ENCODE measurements at places on chromosomes 4 and X.

DNA sequence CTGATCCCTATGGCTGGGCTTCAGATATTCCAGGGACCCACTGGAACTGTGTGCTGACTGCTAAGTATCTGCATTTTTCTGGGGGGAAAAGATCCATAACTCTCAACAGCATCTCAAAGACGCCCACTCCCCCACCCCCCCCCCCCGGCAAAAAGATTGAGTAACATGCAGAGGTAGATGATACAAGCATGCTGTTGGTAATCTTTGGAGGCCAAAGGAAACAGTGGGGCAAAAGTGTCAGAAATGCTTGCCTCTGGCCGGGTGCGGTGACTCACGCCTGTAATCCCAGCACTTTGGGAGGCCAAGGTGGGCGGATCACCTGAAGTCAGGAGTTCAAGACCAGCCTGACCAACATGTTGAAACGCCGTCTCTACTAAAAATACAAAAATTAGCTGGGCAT is 12.2 kb downstream of the XPNPEP2 start:
- DNase-seq = no peak

- DNase-seq = no peak
These were observed 477 bp upstream of the HAND2 start for GRCh38 chr4:173530326-173531085.

GRCh38 chrX:23633834-23634580 is 33.3 kb upstream of the PRDX4 start:
- DNase-seq = no peak

GRCh38 chr4:71275570-71275969 is 63.2 kb upstream of the SLC4A4 start:
- no peak for DNase-seq

- no peak for DNase-seq
These were observed 318.6 kb downstream of the ANK2 start for GRCh38 chr4:113368056-113368455.

- no peak for DNase-seq
These were observed 75.1 kb downstream of the CEP44 start for GRCh38 chr4:174358829-174359228.

DNA sequence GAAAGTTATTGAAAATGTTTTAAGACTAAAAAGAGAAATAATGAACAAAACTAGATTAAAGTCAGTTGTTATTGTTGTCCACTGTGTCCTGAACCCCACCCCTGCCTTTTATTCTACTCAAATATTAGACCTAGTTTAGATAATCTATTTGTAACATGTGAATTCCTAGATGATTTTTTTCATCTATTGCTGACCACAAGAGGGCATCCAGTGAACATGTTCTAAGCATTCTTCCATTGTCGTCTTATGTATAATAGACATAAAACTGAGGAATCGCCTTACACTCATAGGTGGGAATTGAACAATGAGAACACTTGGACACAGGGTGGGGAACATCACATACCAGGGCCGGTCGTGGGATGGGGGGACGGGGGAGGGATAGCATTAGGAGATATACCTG is 36.4 kb upstream of the HPRT1 start:
- DNase-seq = no peak

GRCh38 chr4:2432991-2433530 is 14.3 kb downstream of the CFAP99 start:
- no peak for DNase-seq

DNA sequence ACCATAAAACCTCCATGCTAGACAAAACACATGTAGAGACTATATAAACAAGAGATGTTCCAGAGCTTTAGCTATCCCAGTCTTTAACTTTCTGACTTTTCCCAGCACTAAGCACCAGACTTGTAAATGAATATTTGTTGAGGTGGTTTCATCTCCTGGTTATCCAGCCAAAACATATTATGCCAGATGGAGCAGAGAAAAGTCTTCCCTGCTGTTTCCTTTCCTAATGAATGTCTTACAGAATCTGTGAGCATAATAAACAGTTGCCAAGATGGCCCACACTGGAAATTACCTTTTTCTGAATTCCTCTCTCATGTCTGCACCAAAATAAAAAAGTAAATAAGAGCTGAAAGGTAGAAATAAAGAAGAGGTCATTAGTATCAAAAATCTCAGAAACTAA is 159.2 kb downstream of the TECRL start:
- DNase-seq = no peak

DNA sequence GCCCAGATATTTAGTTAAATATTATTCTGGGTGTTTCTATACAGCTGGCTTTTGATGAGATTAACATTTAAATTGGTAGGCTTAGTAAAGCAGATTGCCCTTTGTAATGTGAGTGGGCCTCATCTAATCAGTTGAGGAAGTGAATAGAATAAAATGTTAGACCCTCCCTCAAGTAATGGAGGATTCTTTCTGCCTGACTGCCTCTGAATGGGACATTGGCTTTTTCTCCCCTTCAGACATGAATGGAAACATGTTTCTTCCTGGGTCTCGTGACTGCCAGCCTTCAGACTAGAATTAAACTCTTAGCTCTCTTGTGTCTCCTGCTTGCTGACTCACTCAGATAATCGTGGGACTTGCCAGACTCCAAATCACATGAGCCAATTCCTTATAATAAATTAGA is 266.7 kb downstream of the INPP4B start:
- DNase-seq = no peak

DNA sequence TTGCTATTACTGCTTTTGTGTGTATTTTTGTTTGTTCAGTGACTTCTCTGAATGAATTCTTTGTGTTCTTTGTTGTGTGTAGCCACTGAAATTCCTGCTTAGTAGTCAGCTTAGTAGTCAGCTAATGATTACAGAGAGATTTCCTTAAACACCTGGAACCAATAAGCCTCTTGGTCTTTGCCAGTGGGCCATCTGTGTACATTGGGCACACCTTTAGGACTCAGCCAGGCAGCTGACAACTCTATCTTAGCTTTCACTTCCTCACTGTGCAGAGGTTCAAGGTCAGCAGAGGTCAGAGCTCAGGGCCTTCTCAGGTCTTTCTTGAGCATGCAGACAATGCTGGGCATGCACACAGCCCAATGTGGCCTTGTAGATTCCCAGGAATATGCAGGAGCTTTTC is 59.3 kb downstream of the RWDD4 start:
- no peak for DNase-seq

GRCh38 chr4:176791591-176792325 is 964 bp downstream of the VEGFC start:
- DNase-seq = peak; percentile 43

GRCh38 chr4:90181644-90182043 is 54.5 kb downstream of the CCSER1 start:
- no peak for DNase-seq

GRCh38 chr4:145951931-145952330 is 13.3 kb upstream of the ZNF827 start:
- DNase-seq = no peak

GRCh38 chr4:180675359-180675650 is 1567.9 kb upstream of the TENM3 start:
- DNase-seq = no peak

- DNase-seq = no peak
These were observed 12.2 kb upstream of the EXOSC9 start for GRCh38 chr4:121788896-121789295.

DNA sequence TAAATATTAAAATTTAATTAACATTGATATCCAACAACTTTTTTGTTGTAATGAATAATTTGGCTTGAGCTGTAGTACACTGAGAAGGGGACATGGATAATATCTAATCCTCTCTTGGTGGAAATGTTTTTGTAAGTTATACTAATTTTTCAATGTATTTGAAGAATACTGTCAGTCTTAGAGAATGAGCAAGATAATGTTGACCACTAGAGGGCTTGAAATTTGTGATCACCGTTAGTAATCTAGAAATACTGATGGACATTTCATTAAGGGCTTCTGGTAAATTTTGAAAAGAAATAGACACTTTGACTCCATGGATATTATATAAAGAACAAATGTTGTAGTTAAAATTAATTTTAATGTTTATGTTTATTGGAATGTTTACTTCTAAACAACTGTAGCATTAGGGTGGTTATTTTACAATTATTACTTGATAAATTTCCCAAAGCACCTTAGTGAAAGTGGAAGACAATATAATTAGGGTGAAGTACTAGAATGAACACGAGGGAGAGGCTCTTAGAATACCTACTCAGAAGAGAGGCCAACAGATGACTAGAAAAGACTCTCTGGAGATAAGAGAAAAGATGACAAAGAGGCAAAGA is 20.0 kb upstream of the CAMK2D start:
- DNase-seq = no peak

GRCh38 chrX:104335756-104336155 is 81.0 kb upstream of the ESX1 start:
- DNase-seq = no peak

DNA sequence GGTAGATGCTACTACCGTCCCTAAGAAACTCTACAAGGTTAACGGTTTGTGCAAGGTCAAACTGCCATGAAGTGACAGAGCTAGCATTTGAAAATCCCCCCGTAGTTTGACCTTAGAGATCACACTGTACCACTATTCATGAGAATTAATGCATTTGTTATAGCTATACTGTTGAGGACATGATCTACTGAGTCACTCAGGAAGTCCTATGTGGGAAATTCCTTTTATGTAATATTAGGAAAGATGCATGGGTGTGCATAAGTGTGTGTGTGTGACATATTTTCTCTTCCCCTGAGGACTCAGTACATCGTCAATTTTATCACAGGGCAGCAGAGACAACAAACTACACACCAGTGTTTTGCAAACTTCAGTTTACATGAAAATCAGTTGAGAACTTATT is 141.1 kb downstream of the FBXW7 start:
- DNase-seq = no peak

DNA sequence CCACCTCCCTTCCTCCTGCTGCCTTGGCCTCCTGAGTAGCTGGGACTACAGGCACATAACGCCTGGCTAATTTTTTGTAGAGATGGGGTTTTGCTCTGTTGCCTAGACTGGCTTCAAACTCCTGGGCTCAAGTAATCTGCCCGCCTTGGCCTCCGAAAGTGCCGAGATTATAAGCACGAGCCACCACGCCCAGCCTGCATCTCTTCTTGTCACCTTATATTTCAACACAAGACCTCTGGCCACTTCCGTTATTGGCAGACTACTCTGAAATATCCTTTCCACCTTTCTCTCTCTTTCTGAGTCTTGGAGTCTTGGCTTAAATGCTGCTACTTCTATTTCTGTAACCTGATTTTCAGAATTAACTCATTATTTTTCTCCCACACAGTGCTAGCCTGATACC is 5.6 kb downstream of the KIAA0232 start:
- DNase-seq = no peak

GRCh38 chr4:6338951-6339817 is 69.5 kb downstream of the WFS1 start:
- DNase-seq = no peak

- DNase-seq = no peak
These were observed 980.9 kb upstream of the DIAPH2 start for GRCh38 chrX:95703696-95704095.

- no peak for DNase-seq
These were observed 32.2 kb downstream of the TFDP3 start for GRCh38 chrX:133185938-133186337.

DNA sequence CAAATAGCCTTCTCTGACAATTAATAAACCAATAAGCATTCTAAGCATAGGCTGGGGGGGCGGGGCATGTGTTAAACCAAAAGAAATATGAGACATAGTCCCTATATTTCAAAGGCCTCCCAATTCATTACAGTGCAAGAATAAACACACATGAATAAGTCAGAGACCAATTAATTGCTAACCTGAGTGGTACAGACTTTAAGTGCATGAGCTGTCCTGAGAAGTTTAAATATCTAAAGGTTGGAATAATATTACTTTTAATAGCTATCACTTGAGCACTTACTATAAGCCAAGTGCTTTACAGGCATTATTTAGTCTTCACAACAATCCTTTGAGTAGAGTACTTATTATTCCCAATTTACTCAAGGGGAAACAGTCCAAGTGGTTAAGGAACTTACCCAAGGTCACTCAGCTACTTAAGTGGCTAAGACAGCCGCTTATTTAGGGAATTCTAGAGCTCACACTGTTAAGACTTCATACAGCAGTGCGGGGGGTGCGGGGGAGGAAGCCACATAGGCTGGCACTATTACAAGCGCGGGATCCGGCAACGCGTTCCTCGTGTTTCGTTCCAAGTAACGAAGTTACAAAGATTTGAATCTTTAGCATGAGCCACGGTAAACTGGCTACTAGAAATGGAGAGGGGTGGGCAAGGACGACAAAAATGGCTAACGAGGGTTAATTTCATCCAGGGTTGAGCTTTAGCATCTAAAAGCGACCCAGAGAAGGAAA is 1.4 kb downstream of the THOC2 start:
- no peak for DNase-seq

- no peak for DNase-seq
These were observed 187.8 kb upstream of the NHS start for GRCh38 chrX:17187136-17187756.

- DNase-seq = peak; percentile 29
These were observed 134.5 kb upstream of the KLF3 start for GRCh38 chr4:38529189-38530115.

- no peak for DNase-seq
These were observed 100.9 kb upstream of the RADX start for GRCh38 chrX:106510713-106511403.

GRCh38 chr4:124061413-124061812 is 651.1 kb downstream of the ANKRD50 start:
- DNase-seq = no peak

- DNase-seq = no peak
These were observed 12.4 kb upstream of the NKX1-1 start for GRCh38 chr4:1418494-1419285.

- no peak for DNase-seq
These were observed 201.9 kb upstream of the BCOR start for GRCh38 chrX:40299641-40300046.

- no peak for DNase-seq
These were observed 18.3 kb downstream of the MAGED2 start for GRCh38 chrX:54825716-54826438.

DNA sequence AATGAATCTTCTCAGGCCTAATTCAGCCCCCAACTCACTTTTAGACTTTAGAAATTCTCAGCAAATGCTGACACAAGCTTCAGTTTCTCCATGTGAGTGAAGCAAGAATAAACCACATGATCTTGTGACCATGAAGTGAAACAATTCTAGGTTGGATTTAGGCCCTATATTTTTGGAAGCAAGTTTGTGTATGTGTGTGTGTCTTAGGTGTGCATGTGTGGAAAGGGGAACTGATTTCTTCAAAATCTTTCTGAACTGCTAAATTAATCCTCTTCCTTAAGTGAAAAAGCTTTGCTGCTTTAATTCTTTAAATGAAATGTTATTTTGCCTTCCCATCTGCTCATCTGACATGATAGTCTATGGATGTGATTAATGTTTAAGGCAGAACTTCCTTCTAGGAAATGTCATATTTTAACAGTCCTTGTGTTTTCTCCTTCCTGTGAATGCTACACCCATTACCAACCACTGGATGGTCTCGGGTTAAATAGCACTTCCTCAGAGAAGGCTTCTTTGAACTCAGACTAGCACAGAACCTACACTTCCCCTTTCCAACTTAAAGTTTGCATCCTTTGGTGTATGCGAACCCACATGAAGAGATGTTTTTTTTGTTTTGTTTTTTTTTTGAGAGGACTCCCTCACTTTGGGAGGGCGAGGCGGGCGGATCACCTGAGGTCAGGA is 1.2 kb upstream of the TMEM144 start:
- no peak for DNase-seq

- no peak for DNase-seq
These were observed 56.8 kb upstream of the DCLK2 start for GRCh38 chr4:150021483-150021882.

GRCh38 chr4:180947425-180947824 is 1295.8 kb upstream of the TENM3 start:
- DNase-seq = no peak

GRCh38 chr4:107747748-107748486 is 27.9 kb upstream of the PAPSS1 start:
- DNase-seq = no peak

GRCh38 chr4:8705161-8706145 is 112.9 kb downstream of the CPZ start:
- DNase-seq = no peak
